ENCODE measurements at places on chromosomes 1 and 21.

DNA sequence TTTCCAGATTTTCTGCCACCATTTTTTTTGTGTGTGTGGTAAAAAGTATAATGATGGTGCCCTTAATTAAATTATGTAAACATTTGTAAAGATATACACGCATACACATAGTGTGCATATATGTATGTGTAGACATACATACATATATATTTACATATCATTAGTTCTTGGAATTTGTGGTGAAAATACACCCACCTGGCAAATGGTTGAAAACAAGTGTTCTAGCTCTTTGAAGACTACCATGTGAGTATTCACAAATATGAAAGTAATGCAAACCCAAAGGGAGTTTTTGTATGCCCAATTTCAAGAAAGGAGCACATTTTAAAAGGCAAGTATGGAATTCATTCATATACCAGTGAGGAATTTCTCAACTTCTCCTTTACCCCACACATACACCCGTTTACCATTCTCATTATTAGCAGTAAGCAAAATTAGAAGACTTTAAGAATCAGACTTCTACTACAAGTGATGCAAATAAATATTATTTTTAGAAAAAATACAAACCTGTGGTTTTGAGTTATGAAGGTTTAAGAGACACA lies 8.0 kb downstream of the RABGAP1L start:
- DNase-seq = no peak

GRCh38 chr1:44048532-44049215 lies 17.4 kb upstream of the SLC6A9 start:
- no peak for DNase-seq

- no peak for DNase-seq
Measured at GRCh38 chr1:219058891-219059820, 114.5 kb upstream of the LYPLAL1 start.

GRCh38 chr1:184150776-184151531 lies 99.4 kb downstream of the TSEN15 start:
- no peak for DNase-seq

- no peak for DNase-seq
Measured at GRCh38 chr1:64107118-64107519, 96.3 kb upstream of the UBE2U start.

- DNase-seq = no peak
Measured at GRCh38 chr1:164658864-164659263, 99.9 kb downstream of the PBX1 start.

DNA sequence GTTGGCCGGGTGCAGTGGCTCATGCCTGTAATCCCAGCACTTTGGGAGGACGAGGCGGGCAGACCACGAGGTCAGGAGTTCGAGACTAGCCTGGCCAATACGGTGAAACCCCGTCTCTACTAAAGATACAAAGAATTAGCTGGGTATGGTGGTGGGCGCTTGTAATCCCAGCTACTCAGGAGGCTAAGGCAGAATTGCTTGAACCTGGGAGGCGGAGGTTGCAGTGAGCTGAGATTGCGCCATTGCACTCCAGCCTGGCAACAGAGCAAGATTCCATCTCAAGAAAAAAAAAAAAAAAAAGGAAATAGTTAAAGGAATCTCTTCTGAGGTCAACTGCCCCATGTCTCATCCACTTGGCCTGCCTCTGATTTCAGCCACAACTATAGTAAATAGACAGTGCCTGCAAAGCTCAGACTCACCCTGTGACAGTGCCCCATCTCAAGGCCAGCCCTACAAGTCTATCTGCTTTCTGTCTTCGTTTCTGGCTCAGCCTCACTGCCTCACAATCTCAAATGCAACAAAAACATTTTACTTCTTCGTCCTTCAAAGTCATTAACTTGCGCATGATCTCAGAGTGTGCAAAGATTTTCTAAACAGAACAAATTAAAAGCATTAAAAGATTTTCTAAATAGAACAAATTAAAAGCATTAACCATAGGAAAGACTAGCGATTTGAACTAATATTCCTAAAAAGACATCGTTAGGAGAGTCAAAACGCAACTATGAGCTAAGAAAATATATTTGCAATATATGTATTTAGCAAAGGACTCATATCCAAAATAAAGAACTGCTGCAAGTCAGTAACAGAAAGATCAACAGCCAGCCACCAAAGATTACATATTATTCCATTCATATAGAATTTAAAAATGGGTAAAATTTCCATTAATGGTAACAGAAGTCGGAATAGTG lies 65.0 kb upstream of the PRDX6 start:
- DNase-seq = no peak

DNA sequence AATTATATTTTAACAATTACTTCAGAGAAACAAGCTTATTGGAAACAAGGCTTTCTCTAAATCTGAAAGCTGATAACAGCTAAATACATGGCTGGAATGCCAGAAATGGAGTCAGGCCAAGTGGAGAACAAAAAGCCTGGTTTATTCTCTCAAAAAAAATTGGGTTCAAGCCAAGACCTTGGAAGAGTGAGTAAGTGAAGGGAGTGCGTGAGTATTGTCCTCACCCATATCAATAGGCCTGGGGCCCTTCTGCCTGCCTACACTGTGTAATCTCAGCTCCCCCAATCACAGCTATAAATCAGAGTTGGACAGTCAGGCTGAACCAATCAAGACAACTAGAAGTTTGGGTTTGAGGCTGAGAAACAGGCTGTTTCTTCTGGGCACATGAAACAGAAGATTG lies 7.4 kb downstream of the KYAT3 start:
- DNase-seq = no peak

- no peak for DNase-seq
Measured at GRCh38 chr1:225114354-225114990, 185.0 kb downstream of the DNAH14 start.

DNA sequence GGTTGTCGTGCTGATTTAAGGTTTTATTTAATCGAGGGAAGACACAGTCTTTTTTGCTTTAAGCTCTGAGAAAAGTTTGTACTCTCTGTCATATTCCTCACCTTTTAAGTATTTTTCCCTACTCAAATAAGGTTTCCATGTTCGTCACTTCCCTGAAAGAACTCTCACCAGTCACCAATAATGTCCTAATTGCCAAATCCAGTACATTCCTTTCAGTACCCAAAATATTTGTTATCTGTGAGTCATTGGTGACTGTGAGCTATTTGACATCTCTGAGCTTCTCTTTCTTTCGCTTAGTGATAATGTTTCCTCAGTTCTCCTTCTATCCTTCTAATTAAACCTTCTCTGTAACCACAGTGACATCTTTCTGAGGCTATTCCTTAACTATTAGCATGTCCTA lies 874.2 kb upstream of the ADGRL2 start:
- no peak for DNase-seq

- no peak for DNase-seq
Measured at GRCh38 chr1:97123717-97124431, 402.3 kb downstream of the PTBP2 start.

GRCh38 chr21:45496968-45497845 lies 45.0 kb downstream of the SLC19A1 start:
- no peak for DNase-seq

- no peak for DNase-seq
Measured at GRCh38 chr1:238950784-238951183, 435.6 kb upstream of the CHRM3 start.

DNA sequence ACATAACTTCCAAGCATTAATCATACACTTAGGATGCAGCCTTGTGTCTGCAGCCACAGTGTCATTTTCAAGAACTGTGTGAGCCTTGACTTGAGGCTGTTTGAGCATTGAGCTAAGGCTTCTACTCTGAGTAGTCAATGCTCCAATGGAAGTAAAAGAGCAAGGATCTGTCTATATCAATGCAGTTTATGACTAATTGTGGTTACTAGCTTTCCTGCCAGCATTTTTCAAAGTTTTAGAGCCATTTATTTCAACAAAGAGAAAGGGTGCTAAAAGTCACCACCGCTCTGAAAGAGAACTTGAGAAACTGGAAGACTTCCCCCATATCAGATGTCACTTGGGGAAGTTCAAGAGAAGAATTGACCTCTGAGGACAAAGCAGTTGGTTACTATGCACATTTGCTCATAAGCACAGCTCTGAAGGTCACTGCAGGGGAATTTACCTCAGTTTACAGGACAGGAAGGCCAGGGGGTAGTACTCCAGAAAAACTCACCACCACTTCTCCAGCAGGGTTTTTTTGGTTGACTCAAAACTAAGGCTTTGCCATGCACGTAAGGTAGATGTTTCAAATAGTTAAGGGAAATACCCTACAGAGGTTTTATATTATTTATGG lies 24.5 kb upstream of the RGS1 start:
- no peak for DNase-seq

GRCh38 chr1:85289848-85290335 lies 13.5 kb upstream of the BCL10 start:
- no peak for DNase-seq

All from T-cell (primary cell).